Thymus (tissue), 14 donors: ENCODE measurements at places on chromosomes 1 and 21.

- DNase-seq = no peak
These were observed 281.7 kb upstream of the ESRRG start for GRCh38 chr1:217004776-217005436.

- DNase-seq = no peak
These were observed 82.9 kb downstream of the NIBAN1 start for GRCh38 chr1:184891440-184891839.

DNA sequence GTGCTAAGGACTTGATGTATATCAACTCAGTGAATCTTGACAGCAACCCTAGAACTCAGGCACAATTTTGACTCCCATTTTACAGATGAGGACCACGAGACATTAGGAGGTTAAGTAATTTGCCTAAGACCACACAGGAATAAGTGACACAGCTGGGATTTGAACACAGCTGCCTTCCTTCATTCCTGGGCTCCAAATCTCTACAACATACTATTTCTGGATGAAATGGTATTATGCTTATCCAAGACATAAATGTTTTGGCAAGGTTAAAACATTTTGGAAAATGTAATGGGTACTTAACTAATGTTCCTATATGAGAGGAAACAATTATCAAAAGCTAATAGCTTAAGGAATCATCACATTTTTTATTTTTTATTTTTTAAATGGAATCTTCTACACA lies 4.8 kb downstream of the CLDN8 start:
- no peak for DNase-seq

DNA sequence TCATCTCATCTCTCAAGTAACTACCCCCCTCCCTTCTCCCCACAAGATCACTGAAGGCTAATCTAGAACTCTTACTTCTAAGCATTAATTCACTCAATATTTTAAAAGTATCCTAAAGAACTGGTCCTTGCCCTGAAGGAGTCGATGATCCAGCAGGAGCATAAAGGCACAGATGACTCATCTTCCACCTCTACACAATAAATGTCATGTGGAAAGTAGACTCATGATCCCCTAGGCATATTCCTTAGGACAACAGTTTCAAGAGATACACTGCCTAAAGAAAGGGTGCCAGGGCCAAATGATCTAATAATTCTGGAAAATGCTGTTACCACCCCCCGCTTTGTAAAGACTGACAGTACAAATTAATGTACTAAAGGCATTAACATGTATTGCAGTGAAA lies 85.8 kb upstream of the DIRAS3 start:
- no peak for DNase-seq

- DNase-seq = no peak
These were observed 2.4 kb upstream of the KISS1 start for GRCh38 chr1:204198348-204199340.

- DNase-seq = no peak
These were observed 30.0 kb downstream of the PODN start for GRCh38 chr1:53091841-53092645.

DNA sequence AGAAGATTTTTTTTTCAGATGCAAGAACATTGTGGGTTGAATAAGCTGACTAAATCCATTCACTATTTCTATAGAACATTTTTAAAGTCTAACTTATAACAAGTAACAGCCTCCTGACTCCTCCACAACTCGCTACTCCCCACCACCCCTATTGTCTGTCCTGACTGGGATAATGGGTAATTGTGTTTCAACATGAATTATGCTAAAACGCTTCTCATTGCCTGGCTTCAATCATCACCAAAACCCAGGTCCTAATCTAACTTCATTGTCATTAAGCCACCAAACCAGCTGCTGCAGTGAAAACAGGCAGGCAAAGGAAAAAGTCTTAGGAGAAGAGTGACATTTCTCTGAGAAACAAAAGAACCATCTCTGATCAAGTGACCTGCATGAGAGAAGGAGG lies 30.0 kb downstream of the TNR start:
- no peak for DNase-seq

DNA sequence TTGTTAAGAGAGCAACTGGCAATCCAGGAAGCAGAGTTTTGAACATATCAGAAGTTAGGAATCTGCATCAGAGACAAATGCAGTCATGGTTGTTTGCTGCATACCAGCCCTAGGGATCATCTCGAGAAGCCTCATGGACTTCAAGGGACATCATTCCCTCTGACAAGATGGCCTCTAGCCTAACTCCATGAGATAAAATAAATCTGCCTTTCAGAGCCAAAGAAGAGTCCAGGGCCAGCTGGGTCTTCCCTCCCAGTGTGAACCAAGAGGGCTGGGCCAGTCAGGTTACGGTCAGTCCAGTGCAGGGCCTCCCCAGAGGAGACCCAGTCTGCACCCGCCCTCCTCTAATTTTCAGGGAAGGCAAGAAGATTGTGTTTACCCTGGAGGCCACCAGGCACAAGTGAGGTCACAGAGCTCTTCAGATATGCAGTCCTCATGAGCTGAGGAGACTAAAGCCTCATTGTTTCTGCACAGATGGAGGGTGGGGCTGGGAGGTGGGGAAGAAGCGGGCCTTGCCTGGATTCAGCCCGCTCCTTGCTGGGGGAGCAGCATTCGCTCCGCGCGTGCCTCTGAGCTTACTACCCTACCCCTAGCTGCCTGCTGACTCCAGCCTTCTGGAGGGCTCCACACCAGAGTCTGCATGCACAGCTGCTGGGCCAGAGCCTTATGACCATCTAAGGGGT lies 52.8 kb downstream of the CAPN2 start:
- DNase-seq = no peak

GRCh38 chr1:246066573-246066972 lies 440.5 kb downstream of the SMYD3 start:
- no peak for DNase-seq

DNA sequence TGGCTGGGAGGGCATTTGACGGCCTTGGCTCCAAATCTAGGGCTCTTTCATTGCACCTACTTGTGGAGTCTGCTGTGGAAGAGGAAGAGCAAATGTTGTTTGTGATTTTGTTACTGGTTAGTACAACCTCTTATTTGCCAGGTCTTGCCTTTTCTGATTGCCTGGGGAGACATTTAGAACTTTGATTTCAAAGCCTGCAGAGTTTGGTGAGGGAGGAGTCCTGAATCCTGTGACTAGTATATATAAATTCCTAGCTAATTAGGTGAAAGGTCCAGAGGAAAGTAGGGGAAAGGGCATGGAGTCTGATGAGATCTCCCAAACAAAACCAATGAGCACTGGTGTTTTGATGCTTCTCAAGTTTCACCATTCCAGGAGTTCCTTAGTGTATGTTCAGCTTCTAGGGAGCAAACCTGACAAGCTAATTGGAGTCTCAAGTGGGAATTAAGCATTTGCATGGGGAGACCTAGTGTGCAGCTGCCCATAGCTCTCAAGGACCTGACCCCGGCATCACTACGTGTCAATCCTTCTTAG lies 5.1 kb upstream of the HMGCS2 start:
- DNase-seq = no peak

- no peak for DNase-seq
These were observed 11.5 kb downstream of the ATP2B4 start for GRCh38 chr1:203638103-203638475.
